ENCODE measurements at places on chromosomes 6 and 20.

GRCh38 chr20:51597389-51598231, 55.1 kb upstream of the NFATC2 start:
- DNase-seq: no peak

DNA sequence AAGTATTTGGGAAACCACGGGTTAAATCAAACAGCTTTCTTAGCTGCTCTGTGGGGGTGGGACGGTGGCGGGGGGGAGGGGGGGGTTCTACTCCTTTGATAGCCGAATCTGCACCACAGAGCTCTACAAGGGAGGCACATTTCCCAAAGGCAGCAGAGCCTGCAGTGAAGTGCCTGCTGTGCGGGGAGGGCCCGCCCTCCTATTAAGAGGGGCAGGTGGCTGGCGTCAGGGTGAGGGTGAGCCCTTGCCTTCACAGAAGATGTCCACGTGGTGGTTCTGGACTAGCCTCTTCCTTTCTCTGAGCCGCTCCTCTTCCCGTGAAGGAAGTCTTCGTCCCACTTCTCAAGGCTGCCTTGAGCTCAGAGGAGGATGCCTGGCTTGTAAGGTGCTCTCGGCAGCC, 174.9 kb upstream of the THBS2 start:
- DNase-seq: no peak

DNA sequence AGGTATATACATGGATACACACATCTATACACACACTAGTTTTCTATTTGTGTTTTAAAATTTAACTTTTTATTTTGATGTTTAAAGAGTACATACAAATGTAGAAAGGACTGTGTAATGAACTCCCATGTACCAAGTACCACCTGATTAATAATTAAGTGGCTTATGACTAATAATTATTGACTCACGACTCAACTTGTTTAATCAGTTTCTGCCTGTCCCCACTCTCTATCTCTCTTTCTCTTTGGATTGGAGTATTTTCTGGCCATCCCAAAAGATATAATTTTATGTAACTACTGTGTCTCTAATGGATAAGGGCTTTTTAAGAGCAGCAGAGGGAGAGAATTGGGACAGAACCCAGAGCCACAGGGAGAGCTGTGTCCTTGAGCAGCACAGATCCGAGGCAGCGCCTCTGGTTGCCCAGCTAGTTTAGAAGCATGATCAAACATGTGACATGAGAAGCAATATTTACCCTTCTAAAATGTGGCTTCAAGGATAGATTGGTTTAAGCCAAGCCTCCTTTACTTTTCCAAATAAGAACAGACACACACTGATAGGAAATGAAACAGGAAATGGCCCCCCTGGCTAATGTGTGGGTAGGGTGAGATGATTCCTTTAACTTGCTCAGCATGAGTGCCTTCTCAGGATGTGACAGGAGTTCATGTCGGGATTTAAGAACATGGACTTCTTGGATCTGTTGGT, 81.0 kb downstream of the ERMARD start:
- no peak for DNase-seq

GRCh38 chr20:47502271-47503239, 868 bp downstream of the NCOA3 start:
- peak; percentile 6 for DNase-seq

GRCh38 chr6:24431045-24431451, 28.3 kb downstream of the MRS2 start:
- DNase-seq: peak; percentile 4

GRCh38 chr20:38202982-38203293, 37.9 kb upstream of the TGM2 start:
- DNase-seq: no peak

- DNase-seq: no peak
Observed at GRCh38 chr6:163355426-163355991, 59.0 kb upstream of the QKI start.

GRCh38 chr6:138278326-138278725, 60.0 kb upstream of the PBOV1 start:
- no peak for DNase-seq

- DNase-seq: no peak
Observed at GRCh38 chr20:52461582-52461981, 270.0 kb upstream of the ZFP64 start.

DNA sequence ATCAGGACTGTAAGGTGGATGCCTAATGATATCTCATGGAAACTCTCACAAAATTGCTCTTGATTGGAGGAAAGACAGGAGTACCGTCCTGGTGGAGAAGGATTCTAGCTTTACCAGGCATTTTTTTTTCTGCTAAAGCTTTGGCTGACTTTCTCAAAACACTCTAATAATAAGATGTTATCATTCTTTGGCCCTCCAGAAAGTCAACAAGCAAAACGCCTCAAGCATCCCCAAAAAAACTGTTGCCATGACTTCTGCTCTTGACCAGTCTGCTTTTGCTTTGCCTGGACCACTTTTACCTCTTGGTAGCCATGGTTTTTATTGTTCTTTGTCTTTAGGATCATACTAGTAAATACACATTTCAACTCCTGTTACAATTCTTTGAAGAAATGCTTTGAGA, 55.5 kb upstream of the RUNX2 start:
- DNase-seq: no peak

GRCh38 chr6:102679865-102680264, 1286.4 kb downstream of the GRIK2 start:
- DNase-seq: no peak

DNA sequence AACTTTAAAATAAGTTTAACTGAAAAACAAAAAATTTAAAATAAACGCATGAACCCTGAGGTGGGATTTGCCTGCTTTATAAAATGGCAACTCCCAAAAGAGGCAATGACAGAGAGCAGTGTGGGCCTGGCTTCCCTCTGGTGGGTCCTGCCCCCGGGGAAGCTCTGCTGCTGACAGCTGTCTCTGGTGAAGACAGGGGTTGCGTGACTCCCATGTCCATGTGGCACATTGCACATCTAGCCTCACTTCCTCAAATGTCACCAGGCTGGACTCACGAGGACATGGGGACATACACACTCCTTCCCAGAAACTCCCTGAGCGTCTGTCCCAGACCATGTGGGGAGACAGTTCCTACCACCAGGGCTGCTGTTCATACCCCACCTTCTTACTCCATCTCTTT, 66.2 kb downstream of the ABHD12 start:
- no peak for DNase-seq

Data from T follicular helper cell (primary cell).